ENCODE measurements at places on chromosomes 12 and 14.

DNA sequence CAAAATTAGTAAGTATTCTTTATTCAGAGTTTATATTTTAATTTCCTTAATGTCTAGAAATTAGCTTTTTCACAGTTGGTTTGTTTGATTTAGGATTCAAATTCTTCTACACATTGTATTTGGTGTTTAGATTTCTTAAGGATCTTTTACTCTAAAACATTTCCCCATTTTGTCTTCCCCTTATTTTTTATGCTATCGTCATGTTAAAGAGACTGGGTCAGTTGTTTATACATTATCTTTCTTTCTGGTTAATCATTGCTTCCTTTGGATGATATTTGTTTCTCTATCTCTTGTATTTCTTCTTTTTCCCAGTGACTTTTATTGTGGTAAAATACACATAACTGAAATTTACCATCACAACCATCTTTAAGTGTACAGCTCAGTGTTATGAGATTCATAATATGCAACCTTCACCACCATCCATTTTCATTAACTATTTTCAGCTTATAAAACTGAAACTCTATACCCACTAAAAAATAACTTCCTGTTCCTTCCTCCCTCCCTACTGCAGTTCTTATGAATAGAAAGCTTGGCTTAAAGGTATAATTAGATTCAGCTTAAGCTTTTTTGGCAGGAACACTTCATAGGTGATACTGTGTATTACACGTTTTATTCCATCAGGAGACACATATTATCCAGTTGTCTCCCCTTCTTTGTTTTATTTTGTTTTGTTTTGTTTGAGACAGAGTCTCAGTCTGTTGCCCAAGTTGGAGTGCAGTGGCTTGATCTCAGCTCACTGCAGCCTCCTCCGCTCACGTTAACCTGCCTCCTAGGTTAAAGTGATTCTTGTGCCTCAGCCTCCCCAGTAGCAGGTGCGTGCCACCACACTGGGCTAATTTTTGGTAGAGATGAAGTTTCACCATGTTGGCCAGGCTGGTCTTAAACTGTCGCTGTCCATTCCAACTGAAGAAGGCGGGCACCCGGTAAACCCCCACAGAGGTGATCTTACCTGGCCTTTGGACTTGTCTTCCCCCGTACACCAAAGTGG is 45.0 kb downstream of the NOPCHAP1 start:
- no peak for DNase-seq

DNA sequence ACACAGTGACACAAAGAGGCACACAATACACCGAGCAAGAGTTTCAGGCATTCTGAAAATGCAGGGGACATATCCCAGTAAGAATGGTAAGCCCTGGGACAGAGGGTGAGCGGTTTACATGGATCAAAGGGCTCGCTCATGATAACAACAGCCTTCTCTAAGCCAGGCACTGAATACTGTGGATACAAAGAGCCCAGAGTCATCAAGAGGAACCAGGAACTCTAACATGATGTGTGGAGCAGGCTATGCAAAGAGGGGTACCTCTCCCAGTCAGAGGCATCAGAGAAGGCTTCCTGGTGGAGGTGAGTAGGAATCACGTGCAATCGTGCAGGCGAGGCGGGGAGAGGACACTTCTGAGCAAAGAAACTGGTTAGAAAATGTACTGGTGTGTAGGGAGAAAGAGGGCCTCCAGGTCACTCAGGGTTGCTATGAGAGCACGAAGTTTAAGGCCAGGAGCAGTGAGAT is 76.9 kb upstream of the EEA1 start:
- no peak for DNase-seq

- no peak for DNase-seq
Observed at GRCh38 chr12:12546314-12546772, 16.3 kb downstream of the DUSP16 start.

- peak; percentile 18 for DNase-seq
Observed at GRCh38 chr12:131454418-131455217, 256.3 kb upstream of the SFSWAP start.

- peak; percentile 59 for DNase-seq
Observed at GRCh38 chr12:64065881-64066451, 156.1 kb downstream of the KICS2 start.

DNA sequence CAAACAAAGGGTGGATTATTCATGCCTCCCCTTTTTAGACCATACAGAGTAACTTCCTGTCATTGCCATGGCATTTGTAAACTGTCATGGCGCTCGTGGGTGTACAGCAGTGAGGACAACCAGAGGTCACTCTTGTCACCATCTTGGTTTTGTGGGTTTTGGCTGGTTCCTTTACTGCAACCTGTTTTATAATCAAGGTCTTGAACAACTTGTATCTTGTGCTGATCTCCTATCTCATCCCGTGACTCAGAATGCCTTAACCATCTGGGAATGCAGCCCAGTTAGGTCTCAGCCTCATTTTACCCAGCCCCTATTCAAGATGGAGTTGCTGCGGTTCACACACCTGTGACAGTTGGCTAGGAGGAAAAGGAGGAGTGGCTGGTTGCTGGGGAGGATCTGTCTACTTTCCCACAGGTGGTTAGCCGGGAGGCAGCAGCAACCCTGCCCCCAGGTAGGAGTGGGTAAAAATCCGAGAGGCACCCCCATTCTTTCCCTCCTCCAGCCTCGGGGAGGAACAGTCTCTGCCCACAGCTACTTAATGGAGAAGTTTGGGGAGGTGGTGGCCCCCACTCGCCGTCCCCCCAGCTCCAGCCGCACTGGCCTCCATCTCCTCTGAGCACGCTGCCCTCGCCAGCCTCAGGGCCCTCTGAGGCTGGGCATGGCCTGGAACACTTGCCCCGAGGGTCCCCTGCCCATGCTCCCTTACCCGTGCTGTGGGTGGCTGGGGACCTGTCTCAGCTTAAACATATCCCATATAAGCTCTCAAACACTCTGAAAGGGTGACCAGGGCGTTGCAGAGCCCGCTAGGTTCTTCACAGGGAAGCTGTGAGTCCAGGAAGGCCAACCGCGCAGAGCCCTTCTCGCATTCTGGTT is 41.7 kb downstream of the SMIM41 start:
- DNase-seq: peak; percentile 13

DNA sequence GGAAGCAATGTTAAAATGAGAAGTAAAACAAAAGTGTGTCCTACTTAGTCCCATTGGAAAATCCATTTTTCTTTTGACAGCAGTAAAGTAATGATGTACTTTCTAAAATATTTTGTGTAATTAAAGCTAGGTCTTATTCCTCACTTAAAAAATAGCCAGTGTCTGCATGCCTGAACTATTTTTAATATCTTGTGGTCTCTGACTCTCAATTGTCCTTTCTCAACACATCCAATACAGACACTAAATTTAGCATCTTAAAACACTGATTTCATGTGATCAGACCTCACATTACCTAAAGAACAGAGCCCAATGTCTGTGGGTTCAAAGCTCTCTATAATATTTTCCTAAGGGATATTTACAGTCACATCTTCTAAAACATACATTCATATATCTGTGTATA is 108.0 kb downstream of the DERA start:
- DNase-seq: no peak

DNA sequence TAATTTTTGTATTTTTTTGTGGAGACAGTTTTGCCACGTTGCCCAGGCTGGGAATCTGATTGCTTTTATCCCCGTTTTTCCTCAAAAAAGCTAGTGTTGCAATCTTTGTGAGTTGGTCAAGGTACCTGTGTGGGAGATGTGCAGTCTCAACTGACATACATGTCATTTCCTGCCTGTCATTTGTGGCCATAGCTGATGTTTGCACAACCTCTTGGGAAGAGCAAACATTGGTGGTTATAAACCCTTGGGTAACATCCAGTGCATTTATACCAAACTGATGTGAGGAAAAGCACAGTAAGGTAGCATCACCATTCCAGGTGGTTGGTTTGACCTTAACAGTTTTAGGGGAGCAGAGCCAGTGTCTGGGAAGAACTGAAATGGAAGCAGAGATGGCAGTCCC is 54.7 kb downstream of the ATG14 start:
- DNase-seq: no peak

- DNase-seq: no peak
Observed at GRCh38 chr14:98997526-98998205, 274.3 kb downstream of the BCL11B start.

DNA sequence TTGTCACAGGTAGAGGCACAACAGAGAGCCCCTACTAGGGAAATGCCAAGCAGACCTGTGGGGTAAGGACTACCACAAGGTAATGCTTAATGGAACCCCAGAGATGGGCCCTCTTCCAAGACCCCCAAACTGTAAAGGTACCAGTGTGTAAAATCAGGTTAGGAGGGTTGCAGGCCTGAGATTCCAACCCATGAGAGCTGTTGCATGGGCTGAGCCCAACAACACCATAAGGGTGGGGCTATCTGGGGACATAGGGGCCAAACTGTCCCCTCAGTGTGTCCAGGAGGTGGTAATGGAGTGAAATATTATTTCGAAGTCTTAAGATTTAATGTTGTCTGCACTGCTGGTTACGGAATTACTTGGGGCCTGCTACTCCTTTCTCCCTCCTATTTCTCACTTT is 620.2 kb downstream of the ETNK1 start:
- no peak for DNase-seq

DNA sequence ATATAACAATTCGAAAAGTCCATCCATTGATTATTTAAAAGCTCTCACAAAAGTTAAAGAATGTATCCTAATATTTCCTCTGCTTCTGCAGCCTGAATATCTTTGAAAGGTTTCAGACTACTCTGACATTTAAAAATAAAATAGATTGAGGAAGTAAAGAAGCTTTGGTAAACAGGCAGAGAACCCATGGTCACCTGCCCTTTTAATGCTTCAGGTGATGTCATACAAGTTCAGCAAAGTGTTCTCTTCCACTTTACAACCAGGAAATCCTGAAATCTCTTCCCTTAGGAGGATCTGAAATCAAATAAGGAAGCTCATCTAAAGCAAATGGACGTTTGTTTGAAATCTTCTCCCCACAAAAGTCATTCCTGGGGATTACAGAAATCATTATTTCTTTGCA is 322.4 kb downstream of the PDZRN4 start:
- no peak for DNase-seq

- DNase-seq: no peak
Observed at GRCh38 chr14:85549697-85550096, 19.8 kb downstream of the FLRT2 start.

GRCh38 chr14:89730687-89731086 is 223.8 kb downstream of the EFCAB11 start:
- no peak for DNase-seq

DNA sequence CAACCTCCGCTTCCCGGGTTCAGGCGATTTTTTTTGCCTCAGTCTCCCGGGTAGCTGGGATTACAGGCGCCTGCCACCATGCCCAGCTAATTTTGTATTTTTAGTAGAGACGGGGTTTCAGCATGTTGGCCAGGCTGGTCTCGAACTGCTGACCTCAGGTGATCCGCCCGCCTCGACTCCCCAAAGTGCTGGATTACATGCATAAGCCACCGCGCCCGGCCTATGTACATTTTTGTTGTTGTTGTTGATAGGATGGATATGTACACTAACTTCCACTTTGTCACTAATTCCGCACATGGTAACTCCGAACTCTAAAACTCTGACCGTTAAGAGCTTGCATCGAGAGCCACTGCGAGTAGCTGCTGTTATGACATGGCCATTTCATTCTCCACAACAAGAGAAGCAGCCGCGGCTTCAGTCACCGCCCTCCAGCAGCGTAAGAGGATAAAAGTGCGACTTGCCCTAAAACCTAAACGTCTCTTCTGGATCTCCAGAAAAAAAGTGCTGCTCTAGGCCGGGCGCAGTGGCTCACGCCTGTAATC is 742 bp upstream of the MARS1 start:
- no peak for DNase-seq

DNA sequence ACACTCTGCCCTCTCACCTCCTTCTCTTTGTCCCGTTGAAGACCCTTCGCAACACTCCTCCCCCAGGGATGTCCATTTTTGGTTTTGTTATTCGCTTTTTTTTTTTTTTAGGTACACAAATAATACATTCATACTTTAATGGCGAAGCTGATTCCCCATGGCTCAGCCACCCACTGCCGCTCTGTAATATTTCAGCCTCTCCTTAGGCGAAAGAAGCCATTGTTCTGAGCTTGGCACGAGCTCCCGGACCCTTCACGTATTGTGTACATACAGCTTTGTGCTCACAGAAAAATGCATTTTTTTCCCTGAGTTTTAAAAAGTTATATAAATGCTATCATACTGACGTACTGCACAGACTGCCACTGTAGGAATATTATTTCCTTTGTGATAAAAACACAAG is 115.0 kb downstream of the TMEM132C start:
- DNase-seq: no peak

- no peak for DNase-seq
Observed at GRCh38 chr12:28021704-28022103, 49.2 kb upstream of the PTHLH start.

DNA sequence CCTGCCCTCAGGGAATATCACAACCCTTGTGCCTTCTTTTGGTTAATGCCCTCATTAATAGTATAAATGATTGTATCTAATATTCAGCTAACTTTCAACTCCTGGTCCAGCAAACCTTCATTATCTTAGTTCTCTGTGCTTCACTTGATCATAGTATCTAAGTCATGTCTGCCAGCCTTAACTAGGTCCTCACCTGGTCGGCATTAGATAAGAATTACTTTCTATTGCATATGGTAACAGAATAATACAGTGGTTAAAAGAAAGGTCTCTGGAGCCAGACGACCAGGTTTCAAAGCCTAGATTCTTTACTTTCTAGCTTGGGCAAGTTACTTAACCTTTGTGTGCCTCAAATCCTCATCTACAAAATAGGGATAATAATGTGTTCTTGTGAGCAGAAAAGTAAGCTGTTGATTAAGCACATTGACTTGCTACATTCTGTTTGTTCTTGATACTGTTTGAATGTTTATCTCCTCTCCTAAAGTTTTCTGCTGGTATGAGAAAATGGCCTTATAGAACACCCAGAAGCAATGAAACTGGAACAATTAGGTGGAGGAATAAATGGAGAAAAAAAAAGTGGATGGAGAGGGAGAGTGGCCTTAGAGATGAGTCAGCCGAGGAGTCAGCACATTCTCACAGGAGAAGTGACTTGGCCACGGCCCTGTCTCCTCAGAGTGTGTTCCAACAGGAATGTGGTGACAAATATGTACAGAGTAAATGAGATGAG is 176.1 kb downstream of the SLC25A21 start:
- peak; percentile 75 for DNase-seq

- DNase-seq: peak; percentile 22
Observed at GRCh38 chr14:91111443-91111842, 2.4 kb upstream of the DGLUCY start.

DNA sequence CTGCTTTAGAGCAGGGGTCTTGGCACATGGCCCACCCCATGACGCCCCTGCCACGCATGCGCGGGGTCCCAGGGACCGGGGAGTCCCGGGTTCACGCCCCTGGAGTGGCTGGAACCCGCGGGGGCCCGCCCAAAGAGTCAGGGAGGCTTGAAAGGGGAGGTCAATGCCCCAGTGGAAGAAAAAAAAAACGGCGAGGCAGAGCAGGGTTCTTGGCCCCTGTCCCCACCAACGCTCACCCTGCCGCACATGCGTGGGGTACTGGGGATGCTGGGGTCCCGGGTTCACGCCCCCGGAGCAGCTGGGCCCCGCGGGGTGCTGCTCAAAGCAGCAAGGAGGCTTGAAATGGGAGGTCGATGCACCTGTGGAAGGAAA is 319.1 kb downstream of the ALG10 start:
- DNase-seq: no peak

- no peak for DNase-seq
Observed at GRCh38 chr14:103463149-103463548, 59.5 kb downstream of the CKB start.

All from iris pigment epithelial cell (primary cell).